ENCODE measurements at places on chromosomes 16 and 17.

GRCh38 chr17:1511756-1512321, 4.6 kb downstream of the INPP5K start:
- DNase-seq = no peak

DNA sequence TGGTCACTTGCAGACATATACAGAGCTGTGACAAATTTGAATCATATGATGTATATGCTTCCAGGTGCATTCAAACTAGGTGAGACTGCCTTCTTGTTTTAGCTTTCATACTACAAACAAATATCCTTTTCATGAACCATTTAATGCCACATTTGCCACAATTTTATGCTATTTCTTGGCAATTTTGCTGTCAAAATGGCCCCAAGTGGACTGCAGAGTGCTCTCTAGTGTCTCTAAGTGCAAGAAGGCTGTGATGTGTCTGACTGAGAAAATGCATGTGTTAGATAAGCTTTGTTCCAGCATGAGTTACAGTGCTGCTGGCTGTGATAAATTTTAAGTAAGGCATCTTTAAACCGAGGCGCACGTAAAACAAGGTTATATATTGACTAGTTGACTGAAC, 38.3 kb downstream of the CDH13 start:
- no peak for DNase-seq

DNA sequence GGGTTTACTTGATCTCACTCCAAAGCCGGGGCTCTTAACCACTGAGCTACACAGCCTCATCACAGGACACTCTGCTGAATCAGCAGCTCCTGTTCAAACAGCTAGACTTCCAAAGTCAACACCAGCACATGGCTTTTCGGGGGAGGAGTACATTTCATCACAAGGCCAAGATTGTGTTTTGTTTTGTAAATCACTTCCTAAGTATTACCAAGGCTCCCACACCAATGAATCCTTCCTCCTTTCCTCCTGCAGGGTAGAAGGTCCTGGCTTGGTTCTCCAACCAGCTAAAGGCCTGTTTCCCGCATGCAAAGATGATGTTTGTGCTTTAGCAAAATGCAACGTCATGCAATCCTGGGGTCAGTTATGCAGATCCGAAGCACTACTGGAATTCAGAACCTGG, 152.5 kb downstream of the XYLT1 start:
- DNase-seq = no peak

DNA sequence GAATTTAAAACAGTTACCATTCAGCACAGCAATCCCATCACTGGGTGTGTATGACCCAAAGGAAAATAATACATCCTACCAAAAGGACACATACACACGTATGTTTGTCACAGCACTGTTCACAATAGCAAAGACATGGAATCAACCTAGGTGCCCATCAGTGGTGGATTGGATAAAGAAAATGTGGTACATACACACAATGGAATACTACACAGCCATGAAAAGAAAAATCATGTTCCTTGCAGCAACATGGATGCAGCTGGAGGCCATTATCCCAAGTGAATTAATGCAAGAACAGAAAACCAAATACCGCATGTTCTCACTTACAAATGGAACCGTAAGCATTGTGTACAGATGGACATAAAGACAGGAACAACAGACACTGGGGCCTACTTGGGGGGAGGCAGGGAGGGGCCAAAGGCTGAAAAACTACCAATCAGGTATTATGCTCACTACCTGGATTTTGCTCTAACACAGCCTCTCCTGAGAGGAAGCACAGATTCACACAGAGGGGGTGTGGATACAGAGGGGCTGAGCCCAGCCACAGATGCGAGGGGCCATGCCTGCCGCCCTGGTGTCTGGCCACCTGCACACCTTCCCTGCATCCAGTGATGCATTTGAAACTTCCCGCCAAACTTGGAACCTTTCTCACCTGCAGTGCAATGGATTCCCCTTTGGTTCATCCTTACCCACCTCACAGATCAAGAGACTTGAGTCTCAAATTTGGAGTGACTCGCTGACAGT, 55.9 kb downstream of the USP22 start:
- no peak for DNase-seq

- DNase-seq = no peak
Observed at GRCh38 chr17:35578929-35579432, 610 bp upstream of the PEX12 start.

GRCh38 chr16:11229432-11229831, 26.6 kb downstream of the SOCS1 start:
- no peak for DNase-seq

GRCh38 chr17:43839670-43840108, 6.7 kb upstream of the MPP3 start:
- DNase-seq = no peak

DNA sequence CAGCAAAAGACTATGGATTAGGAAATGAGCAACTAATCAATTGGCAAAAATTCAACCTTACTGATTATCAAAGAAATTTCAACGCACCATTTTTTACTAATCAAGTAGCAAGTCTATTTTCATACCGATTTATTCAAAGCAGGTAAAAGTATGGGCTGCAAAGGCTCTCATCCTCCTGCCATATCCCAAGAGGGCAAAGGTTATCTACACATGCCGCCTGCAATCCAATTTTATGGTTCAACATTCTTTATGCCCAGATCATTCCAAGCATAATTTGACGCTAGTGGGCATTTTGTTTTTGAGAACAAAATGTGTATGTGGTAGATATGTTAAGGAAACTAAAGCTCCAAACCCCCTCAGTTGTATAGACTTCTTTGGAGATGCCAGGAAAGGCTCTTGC, 270.6 kb downstream of the MAF start:
- no peak for DNase-seq

DNA sequence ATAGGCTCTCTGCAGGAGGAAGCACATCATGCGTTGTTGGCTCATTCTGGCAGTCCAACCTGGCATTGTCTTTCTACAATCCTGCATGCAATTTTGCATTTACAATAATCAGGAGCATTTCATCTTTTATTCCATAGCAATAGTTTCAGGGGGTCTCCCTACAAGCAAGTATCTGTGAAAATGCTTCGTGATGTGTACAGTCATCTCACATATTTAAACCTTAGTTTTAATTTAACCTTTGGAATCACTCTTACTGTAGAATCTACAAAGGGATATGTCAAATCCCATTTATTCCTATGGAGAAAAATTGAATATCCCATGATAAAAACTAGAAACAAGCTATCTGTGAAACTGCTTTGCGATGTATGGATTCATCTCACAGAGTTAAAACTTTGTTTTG, 112.0 kb upstream of the WSB1 start:
- no peak for DNase-seq

DNA sequence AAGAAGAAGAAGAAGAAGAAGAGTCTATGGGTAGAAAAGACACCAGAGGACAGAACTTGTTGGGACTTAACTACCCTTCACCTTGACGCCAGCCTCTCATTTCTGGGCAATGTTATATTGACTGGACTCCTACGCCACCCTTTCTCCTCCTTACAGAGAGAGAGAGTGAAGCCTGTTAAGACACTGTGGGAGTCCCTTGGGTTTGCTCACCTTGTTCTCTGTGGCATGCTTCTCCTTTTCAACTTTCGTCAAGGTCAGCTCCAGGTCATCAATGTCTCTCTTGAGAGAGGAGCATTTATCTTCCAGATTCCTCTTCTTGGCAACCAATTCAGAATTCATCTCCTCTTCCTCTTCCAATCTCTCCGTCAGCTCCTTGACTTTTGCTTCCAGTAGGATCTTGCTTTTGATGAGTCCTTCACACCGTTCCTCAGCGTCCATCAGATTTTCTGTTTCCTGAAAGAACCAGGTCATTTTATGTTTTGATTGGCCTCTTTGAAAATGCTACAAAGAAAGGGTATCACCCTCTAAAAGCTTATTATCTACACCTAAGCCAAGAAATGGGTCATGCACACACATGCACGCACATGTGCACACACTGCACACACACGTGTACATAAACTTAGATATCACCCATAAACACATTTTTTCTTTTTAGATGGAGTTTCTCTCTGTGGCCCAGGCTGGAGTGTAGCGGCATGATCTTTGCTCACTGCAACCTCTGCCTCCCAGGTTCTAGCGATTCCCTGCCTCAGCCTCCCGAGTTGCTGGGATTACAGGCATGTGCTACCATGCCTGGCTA, 48.8 kb downstream of the MYH13 start:
- no peak for DNase-seq

- no peak for DNase-seq
Observed at GRCh38 chr17:927611-928461, 51.7 kb downstream of the NXN start.

DNA sequence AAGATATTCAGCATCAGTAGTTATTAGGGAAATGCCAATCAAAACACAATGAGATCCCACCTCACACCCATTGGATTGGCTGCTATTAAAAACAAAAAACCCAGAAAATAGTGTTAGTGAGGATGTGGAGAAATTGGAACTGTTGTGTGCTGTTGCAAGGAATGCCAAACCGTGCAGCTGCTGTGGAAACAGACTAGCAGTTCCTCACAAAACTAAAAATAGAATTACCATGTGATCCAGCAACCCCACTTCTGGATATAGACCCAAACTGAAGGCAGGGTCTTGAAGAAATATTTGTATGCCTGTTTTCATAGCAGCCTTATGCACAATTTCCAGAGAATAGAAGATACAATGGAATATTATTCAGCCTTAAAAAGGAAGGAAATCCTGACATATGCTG, 46.0 kb downstream of the FOXK2 start:
- no peak for DNase-seq

GRCh38 chr16:81639931-81640680, 139.0 kb upstream of the PLCG2 start:
- DNase-seq = no peak

GRCh38 chr16:58197314-58198012, 443 bp downstream of the CSNK2A2 start:
- DNase-seq = no peak

DNA sequence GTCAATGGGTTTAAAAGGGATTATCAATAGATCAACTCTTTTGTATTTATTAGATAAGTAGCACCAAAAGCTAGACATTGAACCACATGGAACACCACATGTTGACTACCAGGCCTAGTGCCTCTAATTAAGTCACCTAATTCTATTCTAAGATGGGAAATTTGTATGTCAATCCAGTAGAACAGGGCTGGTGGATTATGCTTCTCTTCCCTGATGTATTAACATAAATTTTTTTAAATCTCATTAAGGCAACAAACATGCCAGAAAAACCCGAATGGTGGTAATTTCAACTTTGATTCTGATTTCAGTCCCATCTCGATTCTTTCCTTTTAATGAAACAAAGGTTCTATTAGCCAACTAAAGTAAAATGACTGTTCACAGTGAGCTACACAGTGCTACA, 92.6 kb downstream of the KANSL1 start:
- no peak for DNase-seq

DNA sequence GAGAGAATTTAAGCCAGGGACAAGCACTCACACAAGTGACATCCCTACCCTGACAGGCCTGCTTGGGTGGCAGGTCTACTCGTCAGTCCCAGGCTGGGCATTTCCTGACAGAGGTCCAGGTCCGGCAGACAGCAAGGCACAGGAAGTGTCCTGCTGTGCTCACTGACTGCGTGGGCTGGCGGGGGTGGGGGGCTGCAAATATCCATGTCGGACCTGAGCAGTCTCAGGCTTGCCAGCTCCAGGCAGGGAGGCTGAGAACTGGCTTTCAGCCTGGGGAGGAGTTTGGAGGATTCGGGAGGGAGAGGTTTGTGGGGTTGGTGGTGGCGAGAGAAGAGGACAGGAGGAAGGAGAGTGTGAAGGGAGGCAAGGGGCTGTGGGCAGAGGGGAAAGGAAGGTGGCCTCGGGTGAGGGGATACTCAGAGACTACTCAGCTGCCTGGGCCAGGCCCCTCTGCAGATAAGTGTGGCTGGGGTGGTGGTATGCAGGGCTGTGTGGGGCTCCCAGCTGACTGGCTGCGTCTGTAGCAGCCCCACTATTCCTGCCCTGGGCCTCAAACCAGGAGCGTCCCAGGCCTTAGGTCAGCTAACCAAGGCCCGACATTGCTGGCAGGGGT, 7.8 kb downstream of the HIC1 start:
- DNase-seq = no peak

- DNase-seq = no peak
Observed at GRCh38 chr17:81867170-81867990, 3.8 kb downstream of the ARHGDIA start.

DNA sequence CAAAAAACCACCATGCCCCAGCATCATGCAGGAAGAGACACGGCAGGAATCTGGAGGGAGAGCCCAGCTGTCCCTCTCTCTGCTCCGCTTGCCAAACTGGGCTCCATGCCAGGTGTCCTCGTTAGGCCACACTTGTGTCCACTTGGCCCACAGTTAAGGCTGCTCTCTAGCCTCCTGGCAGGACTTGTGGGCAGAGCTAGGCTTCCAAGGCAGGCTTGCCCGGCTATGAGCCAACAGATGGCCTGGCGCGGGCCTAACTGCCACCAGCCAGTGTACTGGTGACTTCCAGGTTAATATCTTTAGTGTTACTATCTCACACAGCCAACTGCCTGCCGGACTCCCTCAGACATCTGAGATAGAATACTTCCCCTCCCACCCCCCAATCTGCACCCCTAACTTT, 10.6 kb downstream of the ATP6V0D1 start:
- DNase-seq = no peak

DNA sequence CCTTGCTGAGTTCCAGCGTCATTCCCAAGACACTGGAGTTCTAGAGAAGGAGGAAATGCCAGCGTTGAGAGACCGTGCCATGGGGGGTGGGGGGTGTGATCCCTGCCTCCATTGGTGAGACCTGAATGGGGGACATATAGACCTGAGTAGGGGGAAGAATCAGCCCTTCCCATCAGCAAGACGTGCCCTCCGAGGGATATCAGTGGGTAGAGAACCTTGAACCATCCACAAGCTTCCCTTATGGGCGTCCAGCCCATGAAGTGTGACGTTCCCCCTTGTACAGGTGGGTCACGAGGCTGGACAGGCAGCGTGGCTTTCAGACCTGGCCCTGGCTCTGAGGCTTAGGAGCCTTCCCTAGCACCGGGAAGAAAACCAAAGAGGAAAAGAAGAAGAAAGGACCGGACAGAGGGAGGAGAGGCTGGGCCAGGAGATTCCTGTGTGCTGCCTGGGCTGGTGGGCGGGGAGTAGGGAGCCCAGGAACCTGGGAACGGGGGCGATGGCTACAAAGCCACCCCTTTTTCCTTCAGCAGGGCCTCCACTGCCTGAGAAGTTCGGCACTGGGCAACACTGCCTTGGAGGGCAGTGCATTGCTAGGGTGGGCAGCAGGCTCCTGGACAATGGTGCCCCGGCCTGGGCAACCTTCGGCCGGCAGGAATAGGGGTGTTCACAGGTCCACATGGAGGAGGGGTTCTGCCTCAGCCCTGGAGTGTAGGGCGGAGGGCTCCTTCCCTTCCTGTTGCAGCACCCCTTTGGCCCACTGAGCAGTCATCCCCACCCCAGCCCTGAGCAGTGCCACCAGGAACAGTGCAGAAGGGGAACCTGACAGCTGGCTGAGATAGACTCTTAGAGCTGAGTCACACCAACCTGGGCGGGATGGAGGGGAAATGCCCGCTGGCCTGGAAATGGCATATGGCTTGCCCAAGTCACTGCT, 7.2 kb downstream of the RAB11FIP4 start:
- no peak for DNase-seq

- DNase-seq = no peak
Observed at GRCh38 chr16:9425236-9425635, 333.8 kb downstream of the HAPSTR1 start.

DNA sequence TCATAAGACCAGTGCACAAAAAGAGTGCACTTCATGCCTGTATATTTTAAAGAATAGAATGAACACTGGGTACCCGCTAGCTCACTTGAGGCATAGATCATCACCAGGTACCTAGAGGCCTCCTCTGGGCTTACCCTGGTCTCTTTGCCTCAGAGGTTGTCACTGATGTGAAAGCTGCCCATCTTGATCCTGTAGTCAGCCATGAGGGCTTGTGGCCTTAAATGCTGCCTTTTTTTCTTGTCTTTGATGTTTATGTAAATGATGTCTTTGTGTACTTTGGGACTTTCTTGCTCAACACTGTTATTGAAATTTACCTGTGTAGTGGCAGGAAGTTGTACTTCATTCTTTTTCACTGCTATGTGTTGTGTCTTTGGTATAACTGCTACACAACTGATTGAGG, 26.8 kb upstream of the SLC5A10 start:
- DNase-seq = no peak
